Left kidney (tissue), 8 donors: ENCODE measurements at places on chromosomes 16 and 17.

- DNase-seq: no peak
These were observed 757 bp downstream of the ORMDL3 start for GRCh38 chr17:39926588-39927100.

- DNase-seq: no peak
These were observed 77.5 kb downstream of the GSG1L start for GRCh38 chr16:27985981-27986380.

GRCh38 chr17:50891577-50891989, 25.4 kb upstream of the TOB1 start:
- DNase-seq: no peak

DNA sequence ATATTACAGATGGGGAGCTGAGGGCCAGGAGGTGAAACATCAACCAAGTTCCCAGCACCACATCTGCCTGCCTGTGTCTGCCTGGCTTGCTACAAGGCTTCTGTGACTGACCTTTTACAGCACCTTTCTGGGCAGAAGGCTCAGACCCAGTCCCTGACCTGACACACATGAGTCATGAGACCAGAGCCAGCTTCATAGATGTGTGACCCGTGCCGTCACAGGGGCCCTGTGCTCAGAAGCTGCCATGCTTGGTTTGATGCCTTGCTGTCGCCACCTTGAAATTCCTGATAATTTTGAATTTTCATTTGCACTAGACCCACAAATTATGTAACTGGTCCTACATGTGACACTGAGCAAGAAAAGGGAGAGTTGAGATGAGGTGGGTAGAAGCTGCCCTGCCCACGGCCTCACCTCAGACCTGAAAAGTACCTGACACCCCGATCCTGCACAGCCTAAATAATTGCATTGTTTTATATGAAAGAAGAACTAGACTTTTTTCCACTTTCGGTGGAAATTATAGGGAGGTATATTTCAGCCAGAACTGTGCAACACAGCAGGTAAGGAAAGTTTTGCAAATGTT, 13.3 kb upstream of the PECAM1 start:
- no peak for DNase-seq

GRCh38 chr17:309361-309888, 43.2 kb downstream of the RPH3AL start:
- DNase-seq: no peak

DNA sequence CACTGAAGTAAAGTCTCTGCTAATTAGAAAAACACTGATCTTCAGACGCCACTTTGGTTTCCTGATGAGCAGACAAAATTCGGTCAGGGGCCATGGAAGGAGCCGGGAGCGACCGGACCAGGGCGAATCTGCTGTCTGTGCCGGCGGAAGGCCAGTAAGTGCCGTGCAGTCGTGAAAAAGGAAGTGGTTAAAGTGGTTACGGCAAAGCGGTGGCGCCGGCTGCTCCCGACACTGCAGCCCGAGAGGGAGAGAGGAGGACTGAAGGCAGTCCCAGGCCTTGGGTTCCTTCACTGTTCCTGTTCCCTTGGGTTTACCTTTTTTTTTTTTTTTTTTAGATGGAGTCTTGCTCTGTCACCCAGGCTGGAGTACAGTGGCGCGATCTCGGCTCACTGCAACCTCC, 17.3 kb upstream of the HEXD start:
- no peak for DNase-seq

- no peak for DNase-seq
These were observed 717.8 kb downstream of the WWOX start for GRCh38 chr16:78817200-78817739.

GRCh38 chr17:46274238-46274637, 20.7 kb upstream of the LRRC37A start:
- no peak for DNase-seq

- DNase-seq: peak; percentile 85
These were observed at the start of gene TEKT1 for GRCh38 chr17:6831661-6832263. Gene TEKT1, minus strand, starts transcription at chr17:6831729. Its CDS starts 1,353 bp downstream, at chr17:6830376.
